ENCODE measurements at places on chromosomes 5 and 9.
A peak's percentile ranks its signal among the peaks of the same experiment; 100 is the strongest.

DNA sequence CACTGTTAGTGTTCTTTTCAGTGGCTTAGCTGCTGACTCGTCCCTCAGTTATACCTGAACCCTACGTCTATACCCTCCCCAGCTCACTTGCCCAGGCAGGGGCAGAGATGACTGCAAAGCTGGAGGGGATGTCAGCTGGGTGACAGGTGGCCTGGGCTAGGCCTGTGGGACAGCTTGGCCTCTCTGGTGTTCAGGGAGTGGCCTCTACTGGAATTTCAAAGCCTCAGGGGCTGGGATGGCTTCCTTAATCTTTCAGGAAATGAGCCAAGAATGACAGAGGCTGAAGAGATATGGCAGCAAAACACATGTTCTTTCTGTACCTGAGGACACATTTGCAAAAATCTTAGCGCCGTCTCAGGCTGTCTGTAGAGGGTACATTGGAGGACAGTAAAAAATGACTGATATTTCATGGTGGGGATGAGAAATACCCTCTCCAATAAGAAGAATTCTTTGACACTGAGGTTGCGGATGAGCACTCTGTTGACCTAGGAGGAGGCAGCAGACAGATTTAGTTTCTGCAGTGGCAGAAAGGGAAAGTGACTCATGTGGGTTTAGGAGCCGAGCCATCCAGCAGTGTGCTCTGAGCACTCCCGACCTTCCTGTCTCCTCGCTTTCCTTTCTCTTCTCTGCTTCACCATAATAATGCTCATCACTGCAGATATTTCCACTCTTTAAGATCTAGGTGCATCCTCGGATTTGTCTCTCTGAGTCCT, 54.4 kb downstream of the ENTREP1 start:
- DNase-seq = no peak

DNA sequence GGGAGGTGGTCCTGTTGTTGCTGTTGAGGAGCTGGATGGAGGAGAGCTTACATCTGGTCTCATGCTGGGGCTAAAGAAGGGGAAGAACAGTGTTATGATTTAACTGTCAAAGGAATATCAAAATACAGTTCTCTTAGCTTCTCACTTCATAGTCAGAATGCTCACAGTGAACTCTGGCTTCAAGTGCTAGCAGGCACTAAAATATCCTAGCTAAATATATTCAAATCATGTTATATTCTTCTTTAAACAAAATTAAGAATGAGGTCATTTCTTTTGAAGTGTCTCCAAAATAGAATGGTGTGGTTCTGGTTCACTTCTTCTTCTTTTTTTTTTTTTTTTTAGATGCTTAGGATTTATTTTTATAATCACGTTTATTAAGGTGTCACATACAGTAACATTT, 89.4 kb downstream of the NR3C1 start:
- DNase-seq = no peak

DNA sequence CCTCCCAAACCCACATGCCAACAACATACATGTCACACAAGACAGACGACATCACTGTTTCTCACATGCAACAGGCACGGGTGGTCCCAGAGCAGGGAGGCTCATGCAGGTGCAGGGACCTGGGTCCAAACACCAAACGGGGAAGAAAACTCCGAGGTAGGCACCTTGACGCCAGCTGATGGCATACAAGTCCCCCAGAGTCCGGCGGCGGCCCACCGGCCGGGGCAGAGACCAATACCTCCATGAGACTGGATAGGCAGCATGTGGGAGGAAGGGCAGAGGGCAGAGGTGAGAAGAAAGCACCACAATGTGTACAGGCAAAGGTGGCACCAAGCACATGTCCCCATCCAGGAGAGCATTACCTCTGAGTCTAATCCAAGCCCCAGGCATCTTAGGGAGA, 73.0 kb upstream of the UBTD2 start:
- DNase-seq = no peak

DNA sequence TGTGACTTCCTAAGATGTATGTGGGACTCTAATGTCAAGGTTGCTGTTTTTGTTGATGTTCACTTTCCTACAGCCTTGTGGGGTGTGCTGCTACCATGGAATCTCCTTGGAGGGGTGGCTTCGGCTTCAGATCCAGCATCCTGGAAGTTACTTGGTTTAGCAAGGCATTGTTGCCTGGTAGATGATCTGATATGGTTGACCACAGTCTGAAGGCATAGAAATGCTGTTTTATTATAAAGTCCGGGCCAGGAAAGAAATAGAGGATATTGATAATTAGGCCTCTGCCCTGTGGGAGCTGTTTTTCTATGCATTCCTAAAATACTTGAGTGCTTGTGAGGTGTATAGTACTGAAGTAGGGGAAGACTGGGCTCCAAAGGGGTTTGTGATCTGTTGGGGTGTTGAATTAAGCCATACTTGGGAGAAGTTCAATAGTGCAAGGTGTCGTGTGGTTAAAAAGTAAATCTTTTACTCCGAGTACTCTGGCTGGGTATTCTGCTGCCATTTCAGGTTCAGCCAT, 27.3 kb upstream of the CREBRF start:
- DNase-seq = no peak

GRCh38 chr5:172543484-172544298, 89.4 kb upstream of the SH3PXD2B start:
- DNase-seq = no peak

GRCh38 chr5:180353048-180353979, at the start of gene GFPT2:
Gene GFPT2 (minus strand): TSS chr5:180353336. CDS start chr5:180353217, 119 bp downstream.
- DNase-seq = peak; percentile 83

- DNase-seq = no peak
Observed at GRCh38 chr5:76787237-76787636, 31.6 kb upstream of the F2RL1 start.

GRCh38 chr9:83304686-83305085, 233.5 kb downstream of the FRMD3 start:
- no peak for DNase-seq

DNA sequence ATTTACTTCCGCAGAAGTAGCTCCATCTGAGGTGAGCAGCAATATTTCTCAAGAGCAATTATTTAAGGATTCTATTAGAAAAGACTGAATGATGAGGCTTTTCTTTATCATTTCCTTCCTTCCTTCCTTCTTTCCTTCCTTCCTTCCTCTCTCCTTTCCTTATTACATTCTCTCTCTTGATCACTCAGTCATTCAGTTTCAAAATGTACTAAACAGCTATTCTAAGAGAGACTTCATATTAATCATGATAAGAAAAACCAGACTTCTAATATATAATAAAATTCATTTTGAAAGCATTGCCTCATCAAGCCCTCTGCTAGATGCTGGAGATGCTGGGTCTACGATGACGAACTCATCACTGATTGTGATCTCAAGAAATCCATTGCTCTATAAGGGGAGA, 30.4 kb upstream of the PAPPA start:
- no peak for DNase-seq

GRCh38 chr5:123943151-123943550, 431.2 kb downstream of the CSNK1G3 start:
- no peak for DNase-seq

GRCh38 chr5:151020304-151021110, at the start of gene GPX3:
Gene GPX3 (plus strand): TSS chr5:151020591. CDS start chr5:151020655, 64 bp downstream.
- DNase-seq = no peak

DNA sequence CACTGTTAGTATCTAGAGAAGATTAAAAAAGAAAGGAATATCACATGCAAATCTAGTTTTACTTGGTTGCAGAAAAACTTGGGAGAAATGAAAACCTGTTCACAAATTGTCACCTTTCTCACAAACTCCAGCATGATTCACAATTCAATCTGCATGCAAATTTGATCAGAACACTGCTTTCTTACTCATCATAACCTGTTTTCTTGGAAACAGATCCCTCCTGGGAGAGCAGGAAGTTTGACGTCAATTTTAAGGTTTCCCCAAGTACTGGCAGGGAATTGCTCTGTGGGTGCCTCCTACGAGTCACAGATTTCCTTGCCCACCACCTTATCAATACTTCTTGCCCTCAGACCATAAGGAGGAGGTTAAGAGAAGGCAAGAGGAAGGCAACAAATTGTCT, 30.2 kb upstream of the HTR4 start:
- DNase-seq = no peak

GRCh38 chr5:55159763-55160492, at the start of gene GPX8:
Gene GPX8 (plus strand): TSS chr5:55160171. CDS start chr5:55160193, 22 bp downstream.
- DNase-seq = no peak

DNA sequence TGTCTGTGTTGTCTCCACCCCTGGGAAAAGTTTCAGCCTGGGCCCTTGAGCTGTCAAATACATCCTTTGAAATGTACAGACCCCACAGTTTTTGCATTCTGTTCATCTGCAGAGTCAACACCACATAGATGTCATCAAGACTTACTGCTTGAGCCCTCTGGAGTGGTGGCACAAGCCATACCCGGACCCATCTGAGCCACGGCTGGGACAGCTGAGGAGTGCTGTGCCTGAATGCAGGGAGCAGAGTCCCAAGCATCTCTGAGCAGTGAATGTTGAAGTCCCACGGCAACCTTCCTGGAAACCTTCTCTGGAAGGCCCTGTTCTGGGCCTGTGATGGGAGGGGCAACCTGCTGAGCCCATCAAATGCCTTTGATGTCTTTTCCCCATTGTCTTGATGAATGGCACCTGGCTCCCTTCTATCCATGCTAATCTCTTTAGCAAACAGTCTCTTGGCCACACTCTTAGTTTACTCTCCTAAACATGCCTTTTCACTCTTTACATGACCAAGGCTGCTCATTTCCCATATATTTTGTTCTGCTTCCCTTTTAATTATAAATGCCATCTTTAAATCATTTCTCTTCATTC, 92.5 kb downstream of the ATPSCKMT start:
- DNase-seq = no peak

- DNase-seq = no peak
Observed at GRCh38 chr5:131693894-131694293, 58.9 kb upstream of the RAPGEF6 start.

- DNase-seq = no peak
Observed at GRCh38 chr9:137108608-137109249, 5.8 kb downstream of the DPP7 start.

DNA sequence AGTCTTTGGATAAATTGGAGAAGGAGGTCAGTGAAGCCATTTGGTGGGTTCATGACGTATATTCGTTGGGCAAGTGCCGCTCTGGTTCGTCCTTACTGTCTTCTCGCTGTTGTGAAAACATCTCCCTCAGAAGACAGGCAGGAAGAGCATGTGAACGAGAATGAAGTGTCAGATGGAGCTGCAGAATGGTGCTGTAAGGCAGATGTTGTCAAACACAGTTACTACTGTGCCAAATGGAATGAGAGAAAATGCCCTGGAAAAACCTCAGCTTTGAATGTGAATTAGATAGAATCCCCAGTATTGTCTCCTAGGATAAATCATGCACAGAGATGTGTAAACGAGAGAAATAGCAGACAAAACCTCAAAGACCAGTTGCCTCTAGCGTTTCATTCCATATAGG, 121.5 kb downstream of the CAMK4 start:
- DNase-seq = no peak

DNA sequence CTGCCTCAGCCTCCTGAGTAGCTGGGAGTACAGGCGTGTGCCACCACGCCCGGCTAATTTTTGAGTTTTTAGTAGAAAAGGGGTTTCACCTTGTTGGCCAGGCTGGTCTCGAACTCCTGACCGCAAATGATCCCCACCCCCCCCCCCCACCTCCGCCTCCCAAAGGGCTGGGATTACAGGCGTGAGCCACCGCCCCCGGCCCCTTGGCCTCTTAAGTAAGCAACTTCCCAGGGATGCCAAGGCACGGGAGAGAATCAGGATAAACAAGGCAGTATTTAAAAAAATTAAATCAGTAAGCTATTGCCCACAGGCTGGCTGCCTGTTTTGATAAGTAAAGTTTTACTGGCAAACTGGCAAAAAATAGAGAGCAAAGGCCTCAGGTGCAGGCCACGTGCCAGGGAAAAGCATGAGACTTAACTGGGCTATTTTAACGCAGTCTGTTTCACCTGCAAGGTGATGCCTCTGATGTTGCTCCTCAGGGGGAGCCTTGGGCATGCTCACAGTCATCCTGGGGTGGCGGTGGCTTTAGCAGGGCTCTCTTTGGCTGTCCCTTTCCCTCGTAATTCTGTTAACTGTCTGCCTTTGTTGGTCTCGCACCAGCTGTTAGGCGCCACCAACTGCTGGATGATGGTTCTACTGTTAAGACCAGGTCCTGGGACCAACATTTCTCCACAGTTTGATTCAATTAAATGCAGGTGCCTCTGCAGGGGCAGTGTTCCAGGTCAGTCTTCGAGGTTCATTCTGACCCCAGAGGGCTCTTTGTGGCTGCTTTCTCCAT, 19.4 kb upstream of the RNF130 start:
- DNase-seq = no peak

DNA sequence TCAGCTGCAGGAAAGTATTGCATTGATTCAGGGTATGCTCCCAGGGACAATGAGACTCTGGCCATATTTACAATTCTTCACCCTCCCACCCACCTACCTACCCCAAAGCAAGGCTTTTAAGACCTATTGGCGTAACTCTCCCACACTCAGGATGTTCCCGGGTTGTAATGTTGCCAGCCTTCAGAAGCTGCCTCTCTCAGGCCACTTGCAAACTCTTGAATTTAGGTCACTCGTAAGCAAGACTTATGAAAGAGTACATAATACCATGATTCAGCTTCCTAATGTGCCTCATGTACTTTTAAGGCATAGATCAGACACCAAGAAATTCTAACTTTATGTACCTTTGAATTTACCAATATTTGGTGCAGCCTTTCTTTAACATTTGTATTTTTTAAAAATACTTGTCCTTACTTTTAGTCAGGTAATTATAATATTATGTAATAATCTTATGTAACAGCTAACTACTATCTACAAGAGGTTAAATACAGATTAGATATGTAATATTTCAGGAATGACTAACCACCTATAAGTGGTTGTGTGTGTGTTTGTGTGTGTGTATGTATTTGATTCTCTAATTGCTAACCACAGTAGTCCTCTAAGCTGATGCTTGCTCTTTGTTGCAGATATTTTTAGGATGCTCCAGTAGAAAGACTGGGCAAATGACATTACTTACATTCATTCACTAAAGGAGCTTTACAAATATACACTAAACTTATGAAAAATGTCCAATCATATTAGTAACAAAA, 630.5 kb upstream of the MEF2C start:
- DNase-seq = no peak

GRCh38 chr9:134052941-134053340, 14.9 kb downstream of the BRD3 start:
- no peak for DNase-seq

- no peak for DNase-seq
Observed at GRCh38 chr5:72613515-72613914, 106.3 kb upstream of the ZNF366 start.

GRCh38 chr5:43367909-43368669, 44.1 kb downstream of the CCL28 start:
- no peak for DNase-seq

- DNase-seq = no peak
Observed at GRCh38 chr5:127042593-127042992, 12.2 kb upstream of the MARCHF3 start.

DNA sequence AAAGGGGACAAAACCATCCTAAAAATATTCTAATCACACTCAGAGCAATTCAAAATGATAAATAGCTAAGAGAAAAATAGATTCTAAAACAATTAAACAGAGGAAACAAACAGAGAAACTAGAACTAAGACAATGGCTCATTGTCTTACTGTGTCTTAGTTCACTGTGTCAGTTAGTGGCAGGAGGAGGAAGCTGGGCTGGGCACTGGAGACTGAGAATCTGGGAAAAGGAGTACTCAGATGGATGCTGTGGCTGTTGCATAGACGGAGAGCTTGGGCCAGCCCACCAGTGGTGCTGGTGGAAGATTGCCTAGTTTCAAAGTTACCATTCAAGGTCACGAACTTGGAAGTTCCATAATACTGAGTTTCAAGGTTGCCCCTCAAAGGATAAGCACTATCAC, 94.7 kb upstream of the IFNK start:
- DNase-seq = no peak

GRCh38 chr5:100970646-100971255, 67.7 kb upstream of the ST8SIA4 start:
- no peak for DNase-seq

All from CD4-positive, alpha-beta T cell (primary cell).